ENCODE measurements at places on chromosomes 1 and 21.

- DNase-seq = no peak
These were observed 125.9 kb downstream of the RIPK4 start for GRCh38 chr21:41640748-41641509.

DNA sequence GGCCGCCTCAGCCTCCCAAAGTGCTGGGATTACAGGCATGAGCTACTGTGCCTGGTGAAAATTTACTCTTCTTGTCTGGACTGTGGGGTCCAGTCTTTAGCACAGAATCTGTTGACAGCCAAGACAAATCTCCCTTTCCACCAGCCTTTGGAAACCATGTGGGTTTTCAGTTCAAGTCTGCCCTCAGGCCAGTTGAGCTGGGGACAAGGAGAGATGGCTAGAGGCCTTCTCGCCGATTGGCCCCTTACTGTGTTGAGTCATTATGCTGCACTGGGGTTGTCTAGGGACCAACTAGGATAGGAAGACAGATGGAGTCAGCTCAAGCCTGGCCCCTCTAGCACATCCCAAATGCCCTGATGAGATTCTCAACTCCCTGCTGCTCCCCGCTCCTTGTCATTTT, 8.6 kb upstream of the NKAIN1 start:
- no peak for DNase-seq

DNA sequence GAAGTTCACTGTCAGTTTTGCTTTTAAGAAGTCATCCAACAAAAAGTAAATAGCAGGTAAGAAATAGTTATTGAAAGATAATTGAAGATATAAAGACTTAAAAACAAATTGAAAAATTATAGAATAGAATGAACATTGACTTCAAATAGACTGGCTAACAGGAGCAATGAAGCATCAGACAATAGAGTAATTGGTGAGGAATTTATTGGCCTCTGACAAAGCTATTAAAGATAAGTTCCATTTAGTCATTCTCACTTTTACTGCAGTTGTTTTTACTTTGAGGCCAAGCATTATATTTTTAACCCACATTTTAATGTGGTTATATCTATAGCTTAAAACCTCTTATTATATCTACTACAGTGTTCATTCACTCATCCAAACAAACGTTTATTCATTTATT, 228.8 kb upstream of the ADGRL2 start:
- no peak for DNase-seq

- no peak for DNase-seq
These were observed 119.2 kb downstream of the ITSN1 start for GRCh38 chr21:33761441-33762036.

GRCh38 chr1:44723496-44724295, 7.3 kb downstream of the RNU5D-1 start:
- DNase-seq = peak; percentile 79

GRCh38 chr1:226073184-226073950, 10.9 kb downstream of the H3-3A start:
- DNase-seq = no peak

DNA sequence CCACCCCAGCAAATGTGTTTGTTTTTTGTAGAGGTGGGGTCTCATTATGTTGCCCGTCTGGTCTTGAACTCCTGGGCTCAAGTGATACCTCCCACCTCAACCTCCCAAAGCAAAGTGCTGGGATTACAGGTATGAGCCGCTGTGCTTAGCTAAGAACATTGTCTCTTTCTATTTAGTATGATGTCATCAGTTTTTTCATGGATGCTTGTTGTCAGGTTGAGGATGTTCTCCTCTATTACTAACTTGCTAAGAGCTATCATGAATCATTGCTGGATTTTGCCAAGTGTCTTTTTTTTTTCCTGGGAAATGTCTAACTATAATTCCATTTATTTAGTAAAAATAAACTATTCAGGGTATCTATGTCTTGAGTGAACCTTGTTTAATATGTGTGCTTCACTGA, 19.0 kb upstream of the MPC2 start:
- DNase-seq = no peak
